ENCODE measurements at places on chromosomes 2 and 18.

- DNase-seq: no peak
These were observed 201.6 kb downstream of the HDAC4 start for GRCh38 chr2:239199041-239199768.

DNA sequence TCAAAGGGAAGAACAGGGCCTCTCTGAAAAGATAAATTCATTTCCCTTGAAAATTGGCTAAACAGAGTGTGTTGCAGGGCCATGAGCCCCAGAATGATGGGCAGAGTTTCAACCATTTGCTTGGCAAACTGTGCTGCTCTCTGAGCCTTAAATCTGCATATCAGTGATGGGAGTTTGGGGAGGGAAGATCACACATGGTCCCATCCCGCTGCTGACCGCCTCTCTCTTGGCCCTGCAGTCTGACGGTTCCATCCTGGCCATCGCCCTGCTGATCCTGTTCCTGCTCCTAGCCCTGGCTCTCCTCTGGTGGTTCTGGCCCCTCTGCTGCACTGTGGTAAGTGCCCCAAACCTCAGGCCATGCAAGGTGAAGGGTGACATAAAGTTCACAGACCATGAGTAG lies 139.0 kb downstream of the ANTXR1 start:
- no peak for DNase-seq

- DNase-seq: no peak
These were observed 193.8 kb upstream of the OSR1 start for GRCh38 chr2:19552270-19552669.

GRCh38 chr2:237057893-237058300 lies 27.8 kb upstream of the COPS8 start:
- DNase-seq: no peak

- DNase-seq: no peak
These were observed 577.4 kb downstream of the ZEB2 start for GRCh38 chr2:143942486-143942885.

GRCh38 chr2:192011196-192011595 lies 164.3 kb upstream of the CAVIN2 start:
- no peak for DNase-seq

- no peak for DNase-seq
These were observed 4.5 kb downstream of the PROM2 start for GRCh38 chr2:95278637-95279225.

GRCh38 chr18:12411456-12411855 lies 3.7 kb downstream of the PRELID3A start:
- DNase-seq: no peak

GRCh38 chr2:16096962-16097361 lies 156.6 kb downstream of the MYCN start:
- no peak for DNase-seq

DNA sequence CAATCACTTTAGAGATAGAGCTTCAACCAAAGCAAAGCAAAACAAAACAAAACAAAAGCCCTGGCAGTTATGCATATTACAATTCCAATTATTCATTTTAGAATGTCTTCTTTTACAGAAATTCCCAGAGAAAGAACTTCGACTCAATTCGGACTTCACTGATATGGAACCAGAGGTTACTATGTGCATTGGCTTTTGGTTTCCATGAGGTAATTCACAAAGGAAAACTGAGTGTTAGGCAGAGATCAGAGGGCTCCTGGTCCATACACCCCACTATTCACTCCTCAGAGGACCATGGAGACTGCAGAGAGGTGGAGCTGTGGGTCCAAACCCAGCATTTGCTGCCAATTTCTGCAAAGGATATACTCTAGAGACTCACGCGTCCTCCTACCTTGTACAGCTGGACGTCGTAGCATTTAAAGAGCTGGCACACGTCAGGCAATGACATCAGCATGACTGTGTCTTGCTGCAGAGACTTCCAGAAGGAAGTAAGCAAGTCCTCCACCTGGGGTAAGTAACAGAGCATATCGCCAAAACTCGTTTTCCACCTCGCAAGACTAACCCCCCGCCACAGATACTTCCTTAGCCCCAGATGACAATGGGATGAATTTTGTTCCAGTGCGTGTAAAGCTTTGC lies 31.3 kb upstream of the CREG2 start:
- no peak for DNase-seq

GRCh38 chr2:168452781-168453180 lies 3.3 kb upstream of the CERS6 start:
- no peak for DNase-seq

DNA sequence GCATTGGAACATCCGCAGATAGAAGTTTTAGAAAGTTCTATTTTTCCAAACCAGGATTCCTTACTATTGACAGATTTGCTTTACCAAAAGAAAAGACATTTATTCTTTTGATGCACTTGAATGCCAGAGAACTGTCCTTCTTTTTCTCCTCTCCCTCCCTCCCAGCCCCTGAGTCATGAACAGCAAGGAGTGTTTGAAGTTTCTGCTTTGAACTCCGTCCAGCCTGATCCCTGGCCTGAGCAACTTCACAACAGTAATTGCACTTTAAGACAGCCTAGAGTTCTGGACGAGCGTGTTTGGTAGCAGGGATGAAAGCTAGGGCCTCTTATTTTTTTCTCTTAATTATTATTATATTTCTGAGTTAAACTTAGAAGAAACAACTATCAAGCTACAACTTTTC lies 33.6 kb downstream of the APCDD1 start:
- DNase-seq: no peak

- peak; percentile 1 for DNase-seq
These were observed 156.3 kb downstream of the SUCLG1 start for GRCh38 chr2:84302513-84303412.

GRCh38 chr2:9174771-9175437 lies 31.7 kb upstream of the ASAP2 start:
- DNase-seq: no peak

DNA sequence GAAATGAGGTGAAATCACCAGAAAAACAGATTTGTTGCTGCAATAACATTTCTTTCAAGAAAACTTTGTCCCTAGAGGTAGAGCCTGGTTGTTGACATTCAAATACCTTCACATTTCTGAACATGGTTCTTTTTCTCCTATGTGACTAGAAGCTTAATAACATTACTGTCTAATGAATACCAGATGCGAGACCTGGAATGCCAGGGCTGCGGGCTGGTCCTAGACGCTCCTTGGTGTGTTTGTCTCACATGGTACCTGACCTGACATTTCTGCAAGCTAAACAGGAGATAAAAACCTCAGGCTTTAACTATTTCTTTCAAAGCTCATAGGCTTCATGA lies 38.5 kb downstream of the ACKR3 start:
- DNase-seq: peak; percentile 1

- DNase-seq: no peak
These were observed 3.0 kb downstream of the ACOXL start for GRCh38 chr2:110735366-110735765.

DNA sequence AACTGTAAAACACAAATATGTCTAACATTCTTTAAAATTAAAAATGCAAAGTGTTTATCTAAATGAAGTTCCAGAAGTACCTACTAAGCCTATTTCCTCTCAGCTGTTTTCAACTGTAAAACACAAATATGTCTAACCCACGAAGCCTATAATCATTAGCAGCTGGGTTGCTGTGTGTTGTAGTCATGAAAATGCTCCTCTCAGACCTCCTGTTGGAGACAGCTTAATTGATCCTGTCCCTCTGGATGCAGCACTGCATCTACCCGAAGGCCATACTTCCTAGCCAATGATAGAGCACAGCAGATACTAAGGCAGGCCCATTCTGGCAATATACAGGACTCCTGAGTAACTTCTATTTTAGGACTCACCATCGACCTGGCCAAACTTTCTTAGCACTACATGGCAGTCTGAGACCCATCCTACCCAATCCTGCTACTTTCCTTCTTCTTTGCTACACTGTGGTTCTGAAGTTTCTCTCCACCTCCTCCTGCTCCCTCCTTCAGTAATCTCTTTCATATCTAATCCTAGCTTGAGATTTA lies 92.5 kb upstream of the RBBP8 start:
- peak; percentile 70 for DNase-seq

GRCh38 chr18:12820506-12820905 lies 63.5 kb downstream of the PTPN2 start:
- no peak for DNase-seq

DNA sequence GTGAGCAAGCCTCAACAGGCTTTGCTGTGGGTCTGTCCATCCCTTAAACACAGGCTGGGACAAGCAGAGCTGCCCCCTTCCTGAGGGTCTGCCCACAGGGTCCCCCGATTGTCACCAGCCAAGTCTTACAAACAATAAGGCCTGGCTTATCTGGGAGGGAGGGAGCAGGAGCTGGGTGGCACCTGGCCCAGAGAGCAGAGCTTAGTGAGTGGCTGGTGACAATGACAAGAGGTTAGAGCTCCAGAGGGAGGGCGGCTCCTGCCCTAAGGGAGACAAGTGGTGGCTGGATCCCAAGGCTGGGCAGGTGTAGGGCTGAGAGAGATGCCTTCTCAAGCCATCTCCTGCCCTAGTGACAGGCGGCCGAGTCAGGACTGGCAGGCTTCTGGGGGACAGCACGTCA lies 125.5 kb downstream of the KLHL29 start:
- DNase-seq: no peak

GRCh38 chr2:64133828-64134227 lies 10.4 kb downstream of the PELI1 start:
- DNase-seq: no peak

- no peak for DNase-seq
These were observed 22.4 kb upstream of the PMAIP1 start for GRCh38 chr18:59877361-59877760.

DNA sequence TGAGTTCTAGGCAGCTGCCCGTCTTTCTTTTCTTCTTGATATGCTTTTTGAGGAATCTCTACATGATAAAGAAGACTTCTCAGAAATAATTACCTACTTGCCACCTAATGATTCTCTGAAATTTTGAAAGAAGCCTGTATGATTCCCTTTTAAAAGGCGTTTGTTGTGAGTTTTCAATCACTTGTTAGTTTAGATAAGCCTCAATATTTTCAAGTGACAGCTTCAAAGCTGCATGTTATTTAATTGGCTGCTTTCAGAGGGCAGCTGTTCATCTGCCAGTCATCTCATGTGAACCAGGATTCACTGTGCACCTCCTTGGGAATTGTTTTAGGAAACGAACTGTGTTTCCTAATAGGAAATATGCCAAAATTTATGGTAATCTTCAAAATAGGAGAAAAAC lies 938.1 kb downstream of the CPS1 start:
- DNase-seq: no peak

DNA sequence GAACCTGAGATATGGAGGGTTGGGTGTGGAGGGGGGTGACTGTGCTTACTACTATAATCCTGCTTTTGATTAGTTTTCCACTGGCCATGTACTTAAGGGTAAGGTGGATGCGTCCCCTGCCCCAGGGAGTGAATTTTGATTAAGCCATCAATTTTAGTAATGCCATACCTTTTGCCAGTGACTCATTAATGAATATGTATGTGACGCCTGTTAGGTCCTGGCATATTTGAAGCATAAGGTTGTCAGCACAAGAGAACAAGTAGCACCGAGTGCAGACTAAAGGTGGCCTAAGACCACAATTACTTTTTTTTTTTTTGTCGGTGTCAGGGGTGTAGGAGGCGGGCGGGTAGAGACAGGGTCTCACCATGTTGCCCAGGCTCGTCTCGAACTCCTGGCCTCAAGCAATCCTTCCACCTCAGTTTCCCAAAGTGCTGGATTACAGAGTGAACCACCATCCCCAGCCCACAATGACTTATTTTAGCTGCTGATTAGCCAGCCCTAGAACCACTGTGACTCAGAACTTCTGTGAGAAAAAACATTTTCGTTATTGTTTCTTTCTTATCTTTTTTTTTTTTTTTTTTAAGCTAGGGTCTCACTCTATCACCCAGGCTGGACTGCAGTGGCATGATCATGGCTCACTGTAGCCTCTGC lies 7.0 kb downstream of the TANC1 start:
- no peak for DNase-seq

DNA sequence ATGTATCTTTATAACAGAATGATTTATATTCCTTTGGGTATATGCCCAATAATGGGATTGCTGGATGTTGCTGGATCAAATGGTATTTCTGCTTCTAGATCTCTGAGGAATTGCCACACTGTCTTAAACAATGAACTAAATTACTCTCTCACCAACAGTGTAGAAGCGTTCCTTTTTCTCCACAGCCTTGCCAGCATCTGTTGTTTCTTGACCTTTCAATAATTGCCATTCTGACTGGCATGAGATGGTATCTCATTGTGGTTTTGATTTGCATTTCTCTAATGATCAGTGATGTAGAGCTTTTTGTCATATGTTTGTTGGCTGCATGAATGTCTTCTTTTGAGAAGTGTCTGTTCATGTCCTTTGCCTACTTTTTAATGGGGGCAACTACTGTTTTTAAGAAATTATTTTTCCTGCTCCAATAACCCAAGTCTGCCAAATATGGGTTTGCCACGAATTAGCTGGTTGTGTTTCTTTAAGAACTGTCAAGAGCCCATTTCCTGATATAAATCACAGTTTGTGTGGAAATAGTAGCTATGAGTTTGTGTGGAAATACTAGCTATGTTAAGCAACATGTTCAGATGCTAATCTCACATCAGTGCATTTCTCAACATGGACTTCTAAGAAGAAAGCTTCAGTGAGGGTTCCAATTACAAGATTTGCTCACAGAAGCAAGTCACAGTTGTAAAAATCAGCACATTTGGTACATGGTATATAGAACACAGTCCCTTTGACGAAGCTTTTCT lies 259.4 kb downstream of the ANAPC1 start:
- DNase-seq: peak; percentile 95

DNA sequence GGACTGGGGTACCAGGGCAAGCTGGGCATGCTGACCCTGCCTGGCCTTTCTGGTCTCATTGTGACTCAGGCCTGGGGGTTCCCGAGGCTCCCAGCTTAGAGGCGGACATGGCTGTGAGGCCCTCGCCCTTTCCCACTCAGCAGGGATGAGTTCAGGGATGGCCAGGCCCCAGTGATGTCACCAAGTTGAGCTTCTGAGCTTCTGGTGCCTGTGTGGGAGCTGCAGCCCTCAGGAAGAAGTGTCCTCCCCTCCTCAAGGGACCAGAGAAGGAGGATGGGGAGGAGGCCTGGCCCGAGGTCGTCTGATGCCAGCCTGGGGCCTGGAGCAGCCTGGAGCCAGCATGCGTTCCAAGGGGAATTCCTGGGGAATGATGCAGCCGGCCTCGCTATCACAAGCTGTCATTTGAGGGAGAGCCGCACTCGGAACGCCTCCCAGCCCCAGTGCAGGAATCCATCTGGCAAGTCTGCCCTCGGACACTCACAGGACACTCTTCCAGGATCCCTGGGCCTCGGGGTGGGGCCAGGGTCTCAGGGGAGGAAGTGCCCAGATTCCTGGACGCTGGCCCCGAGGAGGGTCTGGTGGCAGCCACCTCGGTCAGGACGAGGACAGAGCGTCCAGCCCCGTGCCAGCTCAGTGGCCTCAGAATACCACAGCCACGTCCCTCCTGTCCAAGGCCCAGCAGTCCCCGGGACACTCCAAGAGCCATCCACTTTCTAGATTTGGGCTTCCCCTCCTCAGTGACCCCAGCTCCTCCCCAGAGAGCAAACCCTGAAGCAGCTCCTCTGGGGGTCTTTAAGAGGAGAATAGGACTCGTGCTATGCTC lies 61.2 kb upstream of the GPC1 start:
- DNase-seq: peak; percentile 76

DNA sequence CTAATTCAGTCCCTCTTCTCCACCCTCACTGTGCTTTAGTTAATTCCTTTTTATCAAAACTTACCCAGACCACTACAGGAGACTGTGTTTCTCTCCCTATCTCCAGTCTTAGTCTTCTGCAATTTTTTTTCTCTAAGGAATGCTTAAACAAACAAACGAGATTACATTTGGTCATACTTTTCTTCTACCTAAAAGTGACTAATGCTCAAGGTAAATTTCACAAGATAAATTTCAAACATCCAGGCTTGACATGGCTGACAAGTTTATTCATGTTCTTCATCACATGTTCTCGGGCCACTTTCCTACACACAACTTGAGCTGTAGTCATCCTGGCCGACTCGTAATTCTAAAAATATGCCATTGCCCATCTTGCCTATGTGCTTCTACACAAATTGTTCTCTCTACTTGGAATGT lies 23.2 kb upstream of the ACSL3 start:
- no peak for DNase-seq
